T-cell (primary cell): ENCODE measurements at places on chromosomes 13 and 19.

DNA sequence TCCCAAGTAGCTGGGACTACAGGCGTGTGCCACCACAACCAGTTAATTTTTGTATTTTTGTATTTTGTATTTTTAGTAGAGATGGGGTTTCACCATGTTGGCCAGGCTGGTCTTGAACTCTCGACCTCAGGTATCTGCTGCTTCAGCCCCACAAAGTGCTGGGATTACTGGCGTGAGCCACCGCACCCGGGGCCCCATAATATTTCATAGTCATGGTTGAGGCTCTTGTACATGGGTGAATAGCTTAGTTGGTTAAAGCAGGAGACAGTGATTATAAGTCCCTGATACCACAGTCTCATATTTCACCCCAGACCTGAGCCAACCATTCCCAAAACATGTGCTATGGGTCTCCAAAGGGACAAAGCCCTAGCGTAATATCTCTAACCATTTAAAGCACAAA lies 26.1 kb downstream of the MBNL2 start:
- no peaks in the 10 kb centered on the region for H3K36me3 ChIP-seq
- peaks cover 2% of the 10 kb centered on the region for H3K4me1 ChIP-seq
- DNase-seq = no peak
- no peak overlapping the region for H3K4me3 ChIP-seq
- H3K27ac ChIP-seq = no peak overlapping the region

- DNase-seq = no peak
- no peak overlapping the region for H3K4me3 ChIP-seq
- no peaks in the 10 kb centered on the region for H3K4me1 ChIP-seq
- H3K27ac ChIP-seq = no peak overlapping the region
Measured at GRCh38 chr13:112249644-112250610, 126.2 kb upstream of the SPACA7 start.

- peaks cover 4% of the 10 kb centered on the region for H3K4me1 ChIP-seq
- H3K36me3 ChIP-seq = no peaks in the 10 kb centered on the region
- H3K27me3 ChIP-seq = no peaks in the 10 kb centered on the region
- no peak overlapping the region for H3K27ac ChIP-seq
Measured at GRCh38 chr13:51624695-51625345, 40.6 kb downstream of the WDFY2 start.

DNA sequence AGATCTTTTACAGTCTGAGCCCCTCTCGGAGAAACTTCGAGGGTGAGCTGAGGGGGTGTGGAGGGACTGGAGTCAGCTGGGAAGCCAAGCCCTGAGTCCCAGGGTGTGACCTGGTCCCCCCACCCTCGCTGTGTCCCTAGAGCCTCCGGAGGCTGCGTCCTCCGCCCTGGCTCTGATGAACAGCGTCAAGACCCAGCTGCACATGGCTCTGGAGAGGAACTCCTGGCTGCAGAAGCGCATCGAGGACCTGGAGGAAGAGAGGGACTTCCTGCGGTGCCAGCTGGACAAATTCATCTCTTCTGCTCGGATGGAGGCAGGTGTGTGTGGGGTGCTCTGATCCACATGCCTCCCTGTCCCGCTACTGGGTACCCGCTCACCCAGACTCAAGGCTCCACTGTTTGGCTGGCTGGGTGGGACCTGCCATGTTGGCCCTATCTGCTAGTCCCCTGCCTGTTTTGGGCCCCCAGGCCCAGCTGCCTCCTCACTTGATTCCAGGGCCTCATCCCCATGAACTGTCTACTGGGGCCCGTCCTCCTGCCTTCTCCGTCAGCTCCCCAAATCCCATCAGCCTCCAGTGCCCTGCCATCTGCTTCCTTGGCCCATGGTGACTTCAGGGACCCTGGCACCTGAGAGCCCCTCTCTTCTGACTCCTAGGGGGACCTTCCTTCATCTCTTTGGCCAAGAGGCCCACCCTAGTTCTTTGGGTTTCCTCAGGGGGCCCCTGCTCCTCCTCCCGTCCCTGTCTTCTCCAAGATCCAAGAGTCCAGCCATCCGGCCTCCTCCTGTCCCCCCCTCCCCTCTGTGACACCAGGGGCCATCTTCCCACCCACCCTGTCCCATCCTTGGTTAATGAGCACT lies 1.5 kb downstream of the CCDC106 start:
- H3K27ac ChIP-seq = no peak overlapping the region
- DNase-seq = no peak
- peaks cover 8% of the 10 kb centered on the region for H3K4me1 ChIP-seq
- peaks cover 10% of the 10 kb centered on the region for H3K36me3 ChIP-seq

GRCh38 chr19:1069009-1069779 lies 2.2 kb downstream of the ARHGAP45 start:
- DNase-seq = peak; percentile 68
- H3K4me3 ChIP-seq = peak overlapping the region; percentile 83
- H3K4me1 ChIP-seq = peaks cover 44% of the 10 kb centered on the region
- H3K27me3 ChIP-seq = no peaks in the 10 kb centered on the region
- H3K36me3 ChIP-seq = peaks cover 56% of the 10 kb centered on the region

GRCh38 chr13:102718746-102719145 lies 23.9 kb upstream of the METTL21C start:
- H3K27ac ChIP-seq = no peak overlapping the region
- H3K27me3 ChIP-seq = peaks cover 4% of the 10 kb centered on the region
- H3K4me1 ChIP-seq = no peaks in the 10 kb centered on the region
- H3K4me3 ChIP-seq = no peak overlapping the region
- no peaks in the 10 kb centered on the region for H3K36me3 ChIP-seq
- DNase-seq = no peak

- no peaks in the 10 kb centered on the region for H3K27me3 ChIP-seq
- no peak for DNase-seq
- peaks cover 44% of the 10 kb centered on the region for H3K4me1 ChIP-seq
- H3K4me3 ChIP-seq = no peak overlapping the region
- H3K27ac ChIP-seq = no peak overlapping the region
- peaks cover 43% of the 10 kb centered on the region for H3K36me3 ChIP-seq
Measured at GRCh38 chr19:4390017-4390566, 10.3 kb downstream of the SH3GL1 start.
